ENCODE measurements at places on chromosomes 2 and 18.

GRCh38 chr18:31591628-31592027, at the start of gene TTR:
Gene TTR, plus strand, starts transcription at chr18:31591877. Its CDS starts 26 bp downstream, at chr18:31591903.
- DNase-seq, result no peak

DNA sequence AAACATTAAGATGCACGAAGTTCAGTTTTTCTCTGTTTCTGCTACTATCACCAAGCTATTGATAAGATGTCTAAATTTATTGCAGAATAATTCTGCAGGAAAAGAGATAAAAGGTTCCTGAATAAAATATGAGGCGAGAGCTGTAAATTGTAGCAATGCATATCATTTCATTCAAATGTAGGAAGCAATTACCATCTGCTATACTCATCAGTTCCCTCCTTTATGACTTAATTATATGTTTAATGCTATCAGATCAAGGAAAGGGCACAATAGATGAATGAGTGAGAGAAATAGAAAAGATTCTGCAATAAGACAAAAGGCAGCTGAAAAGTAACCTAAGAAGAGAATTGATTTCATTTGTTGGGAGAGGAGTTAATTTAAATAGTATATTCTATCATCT, 108.2 kb upstream of the GALNT5 start:
- no peak for DNase-seq

DNA sequence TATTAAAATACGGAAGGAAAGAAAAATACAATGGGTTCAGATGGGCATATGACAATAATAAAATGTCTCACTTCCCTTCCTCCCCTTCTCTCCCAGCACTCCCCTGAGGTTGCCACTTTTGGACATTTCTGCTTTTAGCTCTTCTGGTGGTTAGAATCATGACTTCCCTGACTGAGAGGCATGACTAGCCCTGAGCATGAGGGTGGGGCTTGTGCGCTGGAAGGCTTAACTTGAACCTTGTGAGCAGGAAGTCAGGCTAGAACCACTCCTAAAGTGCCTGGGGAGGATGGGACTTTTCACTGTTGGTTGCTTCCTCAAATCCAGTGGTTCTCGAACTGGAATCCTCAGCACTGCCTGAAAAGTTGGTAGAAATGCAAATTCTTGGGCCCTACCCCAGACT, 19.7 kb upstream of the ARHGAP25 start:
- no peak for DNase-seq

- no peak for DNase-seq
Observed at GRCh38 chr2:7849531-7849930, 832.3 kb upstream of the ID2 start.

GRCh38 chr2:74843433-74843832, 9.5 kb downstream of the HK2 start:
- DNase-seq, result no peak

- no peak for DNase-seq
Observed at GRCh38 chr18:3266062-3266608, 4.2 kb downstream of the MYL12B start.

DNA sequence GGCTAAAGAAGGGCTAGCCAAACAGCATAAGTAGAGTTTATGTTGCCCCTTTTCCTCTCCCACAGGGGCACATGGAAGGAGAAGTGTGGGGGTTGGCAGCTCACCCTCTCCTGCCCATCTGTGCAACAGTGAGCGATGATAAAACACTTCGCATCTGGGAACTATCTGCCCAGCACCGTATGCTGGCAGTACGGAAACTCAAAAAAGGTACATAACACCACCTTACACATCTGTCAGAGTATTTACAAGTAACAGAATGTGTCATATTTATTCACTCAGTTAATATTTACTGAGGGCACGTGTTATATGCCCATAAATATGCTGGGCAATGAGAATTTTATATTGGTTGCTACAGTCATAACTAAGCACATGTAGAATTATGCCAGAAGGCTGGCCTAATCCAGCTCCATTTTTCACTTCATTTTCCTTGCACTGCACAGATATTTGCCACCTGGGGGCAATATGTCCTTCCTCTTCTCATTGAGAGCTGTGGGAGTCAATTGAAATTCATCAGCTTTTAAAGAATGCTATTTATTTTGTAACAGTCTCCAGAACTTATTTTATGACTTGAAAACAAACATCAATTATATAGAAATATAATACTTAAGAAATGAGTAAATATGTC, 150.6 kb downstream of the RTN4 start:
- DNase-seq, result no peak

GRCh38 chr2:9282128-9283112, 75.8 kb downstream of the ASAP2 start:
- DNase-seq, result no peak

DNA sequence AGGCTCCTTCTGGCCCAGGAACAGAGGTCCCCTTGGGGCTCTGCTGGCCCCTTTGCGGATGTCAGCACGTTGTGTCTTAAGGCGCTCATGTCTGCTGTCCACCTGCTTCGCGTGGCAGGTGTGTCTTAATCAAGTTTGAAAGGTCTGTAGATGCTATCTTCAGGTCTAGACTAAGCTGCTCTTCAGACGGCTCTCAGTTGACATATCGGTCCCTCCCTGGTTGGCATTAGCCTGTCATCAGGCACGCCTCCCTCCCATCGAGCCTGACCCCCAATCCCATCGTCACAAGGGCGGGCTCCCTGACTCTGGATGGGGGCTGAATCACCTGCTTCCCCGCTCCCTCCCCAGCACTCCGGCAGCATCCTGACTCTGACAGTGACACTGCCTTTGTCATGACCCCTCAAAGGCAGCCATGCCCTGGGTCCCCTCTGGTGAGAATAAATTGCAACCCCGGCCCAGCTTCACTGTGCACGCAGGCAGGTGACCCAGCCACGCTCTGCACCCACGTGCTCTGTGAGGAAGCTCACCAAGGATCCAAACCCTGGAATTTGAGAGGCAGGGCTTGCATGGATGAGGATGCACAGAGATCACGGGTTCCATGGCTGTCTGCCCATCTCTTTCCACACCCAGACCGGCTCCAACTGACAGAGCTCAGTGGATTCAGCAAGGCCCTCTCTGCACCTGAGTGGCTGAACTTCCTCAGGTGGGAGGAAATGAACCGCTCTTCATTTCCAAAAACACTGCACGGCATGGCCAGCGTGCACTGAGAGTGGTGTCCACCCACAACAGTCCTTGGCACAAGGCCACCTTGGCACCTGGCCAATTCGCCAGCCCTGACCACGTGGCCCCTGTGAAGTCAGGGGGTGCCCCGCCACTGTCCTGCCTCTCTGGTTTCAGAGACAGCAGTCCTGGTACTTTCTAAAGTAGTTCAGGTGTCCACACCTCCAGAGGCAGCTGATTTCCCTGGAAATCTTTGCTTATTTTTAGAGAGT, 110.2 kb upstream of the GPC1 start:
- DNase-seq, result no peak

- no peak for DNase-seq
Observed at GRCh38 chr2:127174136-127174535, 46.0 kb downstream of the CYP27C1 start.

GRCh38 chr2:80889009-80889408, 584.5 kb upstream of the LRRTM1 start:
- DNase-seq, result no peak

GRCh38 chr2:61478086-61478485, 7.2 kb upstream of the USP34 start:
- DNase-seq, result no peak

- DNase-seq, result no peak
Observed at GRCh38 chr2:207926133-207926988, 99.0 kb downstream of the PLEKHM3 start.

- no peak for DNase-seq
Observed at GRCh38 chr18:30280186-30280585, 762.4 kb downstream of the DSC3 start.

DNA sequence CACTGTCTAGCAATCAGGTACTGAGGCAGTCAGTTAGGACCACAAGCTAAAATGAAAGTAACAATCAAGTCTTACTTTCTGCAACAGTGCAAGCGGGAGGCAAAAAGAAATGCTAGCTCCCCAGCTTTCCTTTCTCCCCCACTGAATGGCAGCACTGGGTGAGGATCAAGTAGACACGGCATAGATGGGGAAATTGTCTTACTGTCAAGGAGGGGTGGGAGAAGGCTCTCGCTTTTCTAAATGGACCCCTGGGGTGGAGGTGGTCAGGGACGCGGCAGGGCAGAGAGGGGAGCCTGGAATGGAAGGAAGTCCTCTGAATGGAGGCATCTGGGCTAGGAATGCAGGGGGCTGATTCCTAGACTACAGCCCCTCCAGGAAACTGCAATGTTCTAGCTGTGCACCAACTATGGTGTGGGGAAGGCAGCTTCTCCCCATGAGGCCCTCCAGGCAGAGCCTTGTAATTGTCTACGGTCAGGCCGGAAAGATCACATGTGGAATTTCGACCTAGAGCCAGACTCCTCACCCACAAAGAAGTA, 24.3 kb downstream of the METTL8 start:
- DNase-seq, result no peak

DNA sequence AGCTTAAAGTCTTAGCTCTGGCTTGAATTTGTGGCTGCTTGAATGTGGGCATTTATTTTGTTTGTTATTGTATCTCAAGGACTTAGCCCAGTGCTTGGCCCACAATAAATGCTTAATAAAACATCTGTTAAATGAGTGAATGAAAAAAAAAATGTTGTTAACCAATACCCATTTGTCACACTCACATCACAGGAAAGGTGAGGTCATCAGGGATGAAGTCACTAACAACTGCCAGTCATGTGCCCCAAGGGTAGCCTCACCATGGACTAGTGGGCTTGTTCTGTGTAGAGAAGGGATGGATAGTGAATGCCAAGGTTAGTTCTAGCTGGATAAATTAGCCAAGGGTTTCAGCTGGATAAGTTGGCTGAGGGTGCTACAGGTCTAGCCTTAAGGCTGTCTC, 3.0 kb downstream of the NRBP1 start:
- no peak for DNase-seq

DNA sequence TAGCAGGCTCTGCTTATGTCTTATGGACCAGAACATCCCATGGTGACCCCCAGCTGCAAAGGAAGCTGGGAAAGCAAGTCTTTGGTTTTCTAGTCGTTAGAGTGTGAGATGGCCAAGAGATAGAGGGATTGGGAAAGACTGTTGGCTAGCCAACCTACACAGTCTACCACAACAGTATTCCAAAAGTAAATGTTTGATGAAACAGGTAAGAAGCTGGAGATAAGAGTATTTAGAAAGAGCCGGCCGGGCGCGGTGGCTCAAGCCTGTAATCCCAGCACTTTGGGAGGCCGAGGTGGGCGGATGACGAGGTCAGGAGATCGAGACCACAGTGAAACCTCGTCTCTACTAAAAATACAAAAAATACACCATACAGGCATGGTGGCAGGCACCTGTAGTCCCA, 124.4 kb downstream of the GALNT1 start:
- no peak for DNase-seq

- no peak for DNase-seq
Observed at GRCh38 chr2:100535855-100536254, 26.9 kb upstream of the PDCL3 start.

GRCh38 chr18:34978533-34978893, 62.7 kb upstream of the MAPRE2 start:
- DNase-seq, result no peak

DNA sequence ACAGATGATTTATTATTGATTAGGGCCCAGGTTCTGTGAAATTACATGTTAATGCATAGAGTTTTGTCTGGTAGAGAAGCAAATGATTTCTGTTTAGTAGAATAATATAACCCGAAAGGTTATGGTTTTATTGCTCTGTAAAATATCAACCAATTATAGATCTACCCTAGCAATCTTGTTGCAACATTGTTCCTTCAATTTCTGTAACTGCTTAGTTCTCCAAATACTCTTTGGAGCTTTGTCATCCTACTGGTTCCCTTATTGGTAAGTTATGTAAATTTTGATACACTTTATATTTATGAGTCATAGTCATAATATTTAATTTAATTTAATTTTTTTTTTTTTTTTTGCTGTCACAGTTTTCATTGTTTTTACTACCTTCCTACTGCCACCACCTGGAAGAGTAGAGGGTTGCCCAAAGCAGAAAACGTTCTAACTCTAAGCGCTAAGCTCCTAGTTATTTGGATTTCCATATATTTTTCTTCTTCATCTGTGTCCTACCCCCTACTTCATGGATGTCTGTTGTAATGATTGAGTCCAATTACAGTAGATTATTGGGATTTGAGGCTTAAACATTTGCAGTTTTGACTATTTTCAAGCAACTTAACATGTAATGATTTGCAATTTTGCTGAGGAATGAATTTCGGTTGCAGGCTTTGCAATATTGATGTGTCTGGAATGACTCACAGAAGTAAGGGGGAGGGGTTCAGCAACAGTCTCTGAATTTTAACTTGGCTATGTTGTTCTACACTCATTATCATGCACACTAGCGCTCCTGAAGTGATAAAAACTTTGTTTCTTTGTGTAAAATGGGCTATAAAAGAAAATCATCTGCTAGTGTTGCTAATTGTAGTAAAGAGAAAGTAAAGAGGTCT, 51.1 kb downstream of the NABP1 start:
- no peak for DNase-seq

DNA sequence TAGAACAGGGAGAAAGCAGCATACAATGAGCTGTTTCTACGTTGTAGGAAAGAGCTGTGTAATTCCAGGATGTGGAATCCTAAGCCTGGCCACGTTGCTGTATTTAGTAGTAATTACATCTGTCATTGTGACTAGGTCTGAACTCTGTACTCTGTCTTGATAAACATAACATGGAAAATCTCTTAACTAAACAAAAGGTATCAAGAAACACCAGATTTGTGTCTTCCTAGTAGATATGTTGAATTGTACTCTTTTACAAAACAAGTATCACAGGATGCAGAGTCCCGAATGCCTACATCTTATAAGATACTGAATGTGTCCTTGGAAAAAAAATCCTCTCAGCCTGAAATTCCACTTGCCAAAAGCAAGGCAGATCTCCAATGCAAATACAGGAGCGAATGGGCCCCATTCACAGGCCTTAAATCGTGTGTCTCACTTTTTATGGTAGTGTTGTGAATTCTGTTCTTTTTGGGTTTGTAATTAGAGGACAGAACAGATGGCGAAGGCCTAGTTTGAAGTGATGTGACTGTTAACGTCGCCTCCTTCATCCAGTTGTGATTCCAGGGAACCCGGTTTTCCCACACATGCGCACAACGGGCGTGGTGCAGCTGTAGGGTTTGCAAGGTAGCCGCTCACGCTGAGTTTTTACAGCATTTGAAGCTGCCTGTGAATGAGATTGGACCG, 246.5 kb downstream of the GBX2 start:
- DNase-seq, result no peak

DNA sequence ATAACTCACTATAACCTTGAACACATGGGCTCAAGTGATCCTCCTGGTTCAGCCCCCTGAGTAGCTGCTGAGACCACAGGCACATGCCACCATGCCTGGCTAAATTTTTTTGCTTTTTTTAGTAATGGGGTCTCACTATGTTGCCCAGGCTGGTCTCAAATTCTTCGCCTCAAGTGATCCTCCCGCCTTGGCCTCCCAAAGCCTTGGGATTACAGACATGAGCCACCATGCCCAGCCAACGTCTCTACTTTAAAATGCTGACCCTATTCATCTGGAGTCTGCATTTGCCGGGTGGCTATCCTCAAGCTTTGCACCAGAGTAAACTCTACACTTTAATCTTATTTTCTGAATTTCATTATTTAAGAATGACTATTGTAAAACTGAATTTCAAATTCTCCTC, 37.6 kb upstream of the RALBP1 start:
- DNase-seq, result no peak

GRCh38 chr2:46171411-46171953, 125.7 kb upstream of the EPAS1 start:
- no peak for DNase-seq

All from stimulated activated naive CD8-positive, alpha-beta T cell treated with anti-CD3 and anti-CD28 coated beads, Interleukin-15, amount 100 ng/mL, for 72 hours (primary cell).